ENCODE measurements at places on chromosomes 11 and 22.
A peak's percentile ranks its signal among the peaks of the same experiment; 100 is the strongest.

DNA sequence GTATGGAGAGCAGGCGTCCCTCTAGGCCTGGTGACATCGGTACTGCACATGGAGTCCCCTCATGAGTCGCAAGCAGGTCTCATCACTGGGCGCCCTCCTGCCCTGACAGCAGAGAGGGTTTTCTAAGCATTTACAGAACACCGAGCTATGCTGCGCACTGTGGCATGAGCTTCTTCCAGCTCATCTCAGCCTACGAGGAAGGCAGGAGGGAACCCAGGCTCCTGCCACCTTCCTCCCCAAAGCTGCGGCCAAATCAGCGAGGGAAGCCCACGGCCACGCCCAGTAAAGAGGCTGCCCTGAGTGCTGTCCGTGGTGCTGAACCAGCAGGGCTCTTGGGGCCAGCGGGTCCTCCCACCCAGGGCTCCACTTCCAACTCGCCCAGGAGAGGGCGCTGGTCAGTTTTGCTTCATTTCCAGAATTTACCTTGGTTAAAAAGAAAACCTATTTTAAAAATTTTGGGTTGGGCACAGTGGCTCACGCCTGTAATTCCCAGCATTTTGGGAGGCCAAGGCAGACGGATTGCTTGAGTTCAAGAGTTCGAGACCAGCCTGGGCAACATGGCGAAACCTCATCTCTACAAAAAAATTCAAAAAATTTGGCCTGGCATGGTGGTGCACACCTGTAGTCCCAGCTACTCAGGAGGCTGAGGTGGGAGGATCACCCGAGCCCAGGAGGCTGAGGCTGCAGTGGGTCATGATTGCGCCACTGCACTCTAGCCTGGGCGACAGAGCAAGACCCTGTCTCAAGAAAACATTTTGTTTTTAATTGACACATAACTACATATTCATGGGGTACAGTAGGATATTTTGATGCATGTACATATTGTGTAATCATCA, 34.2 kb downstream of the PHF21B start:
- DNase-seq: peak; percentile 34

GRCh38 chr11:87726506-87726905, 448.7 kb downstream of the RAB38 start:
- no peak for DNase-seq

DNA sequence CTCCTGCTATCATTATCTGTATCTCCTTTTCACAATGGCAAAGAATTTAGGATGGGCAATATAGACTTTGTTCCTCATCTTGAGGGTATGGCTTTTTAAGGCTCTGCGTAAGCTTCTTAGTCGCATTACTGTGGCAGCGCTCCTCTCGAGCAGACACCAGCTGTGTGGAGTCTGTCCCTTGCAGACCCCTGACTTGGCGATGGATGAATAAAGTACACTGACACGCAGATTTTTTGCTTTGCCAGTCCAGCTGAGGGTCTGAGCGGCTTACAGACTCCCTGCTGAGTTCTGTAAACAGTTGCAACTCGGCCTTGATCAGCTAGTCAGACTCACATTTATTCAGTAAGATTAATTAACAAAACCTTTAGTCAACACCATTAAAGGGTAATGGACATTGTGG, 390.0 kb upstream of the CNTN5 start:
- no peak for DNase-seq

DNA sequence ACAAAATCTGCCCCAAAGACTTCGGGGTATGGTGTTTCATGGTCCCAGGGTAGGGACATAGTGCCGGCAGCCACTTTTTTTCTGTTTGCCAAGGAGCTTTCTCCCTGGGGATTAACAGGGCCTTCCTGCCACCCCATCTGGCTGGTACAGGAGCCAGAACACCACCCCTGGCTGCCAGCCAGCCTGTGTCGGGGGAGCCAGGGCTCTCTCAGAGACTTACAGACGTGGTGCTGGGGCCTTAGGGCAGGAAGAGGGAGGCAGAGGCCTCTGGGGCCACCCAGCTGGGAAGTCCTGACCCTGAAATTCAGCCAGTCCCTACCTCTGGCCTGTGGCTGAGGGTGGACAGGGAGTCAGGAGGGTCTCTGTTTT, 52.4 kb upstream of the CDON start:
- DNase-seq: no peak

DNA sequence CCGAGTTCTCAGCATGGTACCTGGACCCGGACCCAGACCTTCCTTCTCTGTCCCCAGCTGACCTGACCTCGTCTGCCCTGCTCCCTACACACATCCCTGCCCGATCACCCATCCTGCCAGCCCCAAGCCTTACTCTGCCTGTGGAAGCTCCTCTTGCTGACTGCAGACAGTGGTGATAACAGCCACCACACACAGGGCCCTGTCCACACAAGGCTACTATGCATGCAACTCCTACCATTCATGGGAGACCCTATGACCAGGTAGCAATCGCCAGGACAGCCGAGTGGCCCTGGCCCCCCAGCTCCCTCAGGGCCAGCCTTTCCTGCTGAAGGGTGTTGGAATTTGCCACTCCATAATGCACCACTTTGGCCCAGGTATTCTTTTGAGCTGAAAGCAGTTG, 233.6 kb downstream of the BRD1 start:
- DNase-seq: no peak

DNA sequence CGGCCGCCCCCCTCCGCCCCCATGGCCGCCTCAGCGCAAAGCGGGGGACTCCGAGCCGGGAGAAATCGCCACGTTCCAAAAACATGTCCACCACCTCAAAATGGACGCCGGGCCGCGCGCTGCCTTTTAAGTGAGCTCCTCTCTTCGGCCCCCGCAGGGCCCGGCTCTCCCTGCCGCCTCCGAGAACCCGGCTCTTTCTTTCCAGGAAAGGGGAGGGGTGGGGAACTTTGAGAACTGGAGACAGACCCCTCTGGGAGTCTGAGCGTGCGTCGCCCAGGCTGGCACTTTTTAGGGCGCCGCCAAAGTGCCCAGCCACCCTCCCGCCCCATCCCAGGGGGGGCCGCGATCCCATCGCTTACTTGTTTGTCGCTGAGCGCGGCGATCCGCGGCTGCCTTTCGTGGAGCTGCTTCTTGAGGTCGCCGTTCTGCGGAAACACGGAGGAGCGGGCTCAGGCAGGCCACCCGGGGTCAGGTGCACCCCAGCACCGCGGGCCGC, 1.6 kb downstream of the PHF21B start:
- no peak for DNase-seq

DNA sequence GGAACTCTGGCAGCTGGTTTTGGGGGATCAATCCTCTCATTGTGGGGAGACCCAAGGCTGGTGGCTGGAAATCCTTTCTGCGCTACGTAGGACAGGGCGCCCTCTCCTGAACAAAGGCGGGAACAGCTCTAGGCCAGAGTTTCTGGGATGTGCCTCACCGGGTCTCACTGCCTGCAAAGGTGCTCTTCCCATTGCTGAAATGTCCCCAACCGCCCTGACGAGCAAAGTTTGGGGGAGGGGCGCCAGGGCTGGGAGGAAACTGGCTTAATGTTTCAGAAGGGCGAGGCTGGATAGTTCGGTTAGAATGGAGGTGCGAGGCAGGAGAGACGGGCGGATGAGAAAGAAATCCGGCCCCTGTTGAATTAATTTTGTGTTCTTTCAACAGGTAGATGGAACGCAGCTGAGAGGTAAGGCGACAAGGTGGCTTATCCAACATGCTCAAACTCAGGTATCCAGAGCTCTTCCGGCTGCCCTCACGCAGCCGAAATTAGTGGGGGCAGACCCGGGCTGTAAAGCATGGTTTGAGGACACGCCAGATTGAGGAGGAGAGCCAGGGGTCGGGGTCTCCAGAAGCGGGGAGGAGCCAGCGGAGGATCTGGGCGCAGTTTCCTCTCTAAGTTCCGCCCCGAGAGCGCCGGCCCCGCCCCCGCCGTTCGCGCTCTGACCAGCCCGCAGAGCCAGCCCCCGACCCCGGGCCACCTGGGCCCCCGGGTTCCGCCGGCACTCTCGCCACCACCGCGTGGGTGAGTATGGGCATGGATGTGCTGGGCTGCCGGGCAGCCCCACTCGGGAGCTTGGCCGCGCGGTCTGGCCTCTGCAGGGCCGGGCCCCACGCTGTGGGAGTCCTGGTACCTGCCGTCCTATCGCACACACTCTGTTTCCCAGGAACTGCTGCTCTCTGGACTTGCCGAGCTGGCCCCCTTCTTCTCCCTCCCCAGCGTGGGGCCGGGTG, at the start of gene PGAP2:
PGAP2 (plus strand) TSS at position 652 of the 952 bp plus-strand sequence. CDS start 2,700 bp downstream, outside the sequence.
- DNase-seq: no peak

DNA sequence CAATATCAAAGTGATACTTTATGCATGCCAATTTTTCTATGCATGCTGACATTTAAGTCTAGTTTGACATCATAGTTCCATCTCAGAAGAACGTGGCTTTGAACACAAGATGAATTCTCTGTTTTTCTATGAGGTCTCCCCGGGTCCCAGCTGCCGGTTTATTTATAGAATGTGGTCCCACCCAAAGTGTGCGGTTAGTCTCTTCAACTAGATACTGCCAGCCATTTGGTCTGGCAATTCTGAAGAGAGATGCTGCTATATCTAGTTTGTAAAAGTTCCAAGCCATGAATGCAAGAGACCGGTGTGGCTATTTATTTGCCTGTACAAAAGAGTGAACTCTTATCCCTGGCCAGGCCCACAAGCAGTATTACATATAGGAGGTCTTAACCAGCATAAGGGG, 9.2 kb downstream of the OR5A2 start:
- DNase-seq: no peak

- no peak for DNase-seq
These were observed 299.3 kb downstream of the NXPE2 start for GRCh38 chr11:114977651-114978050.

DNA sequence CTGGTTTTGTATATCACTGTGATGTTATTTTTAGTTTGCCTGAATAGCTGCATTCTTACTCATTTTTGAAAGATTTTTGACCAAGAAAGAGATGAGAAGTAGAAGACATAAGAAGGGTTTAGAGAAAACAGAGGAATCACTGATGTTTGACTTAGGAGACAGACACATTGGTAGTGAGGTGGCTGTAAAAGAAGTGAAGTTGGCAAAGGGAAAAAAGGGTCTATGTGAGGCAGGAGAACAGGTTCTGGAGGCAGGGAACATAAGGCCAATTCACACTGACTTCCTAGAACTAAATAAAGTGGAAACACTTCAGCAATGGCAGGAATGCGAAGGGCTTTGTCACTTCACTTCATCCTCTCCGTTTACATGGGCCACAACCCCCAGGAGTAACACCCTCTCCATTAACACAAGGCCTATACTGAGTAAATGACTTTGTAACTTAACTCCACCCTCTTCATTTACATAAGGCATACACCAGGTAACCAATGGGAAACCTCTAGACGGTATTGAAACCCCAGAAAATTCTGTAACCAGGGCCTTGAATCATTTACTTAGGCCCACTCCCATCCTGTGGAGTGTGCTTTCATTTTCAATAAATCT, 36.5 kb downstream of the CTSC start:
- no peak for DNase-seq

GRCh38 chr11:103893371-103893770, 143.1 kb upstream of the DDI1 start:
- no peak for DNase-seq

DNA sequence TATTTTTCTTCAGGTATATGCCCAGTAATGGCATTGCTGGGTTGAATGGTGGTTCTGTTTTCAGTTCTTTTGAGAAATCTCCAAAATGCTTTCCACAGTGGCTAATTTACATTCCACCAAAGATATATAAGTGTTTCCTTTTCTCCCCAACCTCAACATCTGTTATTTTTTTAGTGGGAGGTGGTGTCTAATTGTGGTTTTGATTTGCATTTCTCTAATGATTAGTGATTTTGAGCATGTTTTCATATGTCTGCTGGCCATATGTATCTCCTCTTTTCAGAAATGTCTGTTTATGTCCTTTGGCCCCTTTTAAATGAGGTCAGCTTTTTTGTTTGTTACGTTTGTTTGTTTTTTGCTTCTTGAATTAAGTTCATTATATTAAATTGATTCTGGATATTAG, 760.2 kb downstream of the KCNA4 start:
- DNase-seq: no peak

DNA sequence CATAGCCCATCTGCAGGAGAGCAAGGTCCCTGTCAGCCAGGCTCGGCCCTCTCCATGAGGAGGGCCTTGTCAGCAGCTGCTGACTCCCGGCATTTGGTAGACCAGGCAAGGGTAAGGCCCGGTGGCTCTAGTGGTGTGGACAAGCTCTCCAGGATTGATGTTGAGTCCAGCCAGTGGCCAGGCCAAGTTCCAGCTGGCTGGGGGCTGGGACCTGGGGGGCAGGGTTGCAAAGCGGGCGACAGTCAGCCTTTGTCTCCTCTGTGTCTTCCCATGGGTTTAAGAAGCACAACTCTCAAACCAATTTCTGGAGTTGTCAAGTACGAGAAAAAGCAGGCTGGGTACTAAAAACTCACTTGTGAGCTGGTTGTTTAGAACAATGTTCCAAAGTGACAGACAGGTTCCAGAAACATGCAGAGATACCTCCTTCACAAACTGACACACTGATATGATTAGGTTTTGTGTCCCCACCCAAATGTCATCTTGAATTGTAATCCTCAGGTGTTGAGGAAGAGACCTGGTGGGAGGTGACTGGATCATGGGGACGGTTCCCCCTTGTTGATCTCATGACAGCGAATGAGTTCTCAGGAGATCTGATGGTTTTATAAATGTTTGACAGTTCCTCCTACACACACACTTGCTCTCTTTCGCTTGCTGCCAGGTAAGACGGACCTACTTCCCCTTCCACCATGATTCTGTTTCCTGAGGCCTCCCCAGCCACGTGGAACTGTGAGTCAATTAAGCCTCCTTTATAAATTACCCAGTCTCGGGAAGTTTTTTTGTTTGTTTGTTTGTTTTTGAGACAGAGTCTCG, 52.3 kb upstream of the SERPIND1 start:
- DNase-seq: no peak

GRCh38 chr11:17077240-17077519, 287 bp downstream of the RPS13 start:
- DNase-seq: no peak

DNA sequence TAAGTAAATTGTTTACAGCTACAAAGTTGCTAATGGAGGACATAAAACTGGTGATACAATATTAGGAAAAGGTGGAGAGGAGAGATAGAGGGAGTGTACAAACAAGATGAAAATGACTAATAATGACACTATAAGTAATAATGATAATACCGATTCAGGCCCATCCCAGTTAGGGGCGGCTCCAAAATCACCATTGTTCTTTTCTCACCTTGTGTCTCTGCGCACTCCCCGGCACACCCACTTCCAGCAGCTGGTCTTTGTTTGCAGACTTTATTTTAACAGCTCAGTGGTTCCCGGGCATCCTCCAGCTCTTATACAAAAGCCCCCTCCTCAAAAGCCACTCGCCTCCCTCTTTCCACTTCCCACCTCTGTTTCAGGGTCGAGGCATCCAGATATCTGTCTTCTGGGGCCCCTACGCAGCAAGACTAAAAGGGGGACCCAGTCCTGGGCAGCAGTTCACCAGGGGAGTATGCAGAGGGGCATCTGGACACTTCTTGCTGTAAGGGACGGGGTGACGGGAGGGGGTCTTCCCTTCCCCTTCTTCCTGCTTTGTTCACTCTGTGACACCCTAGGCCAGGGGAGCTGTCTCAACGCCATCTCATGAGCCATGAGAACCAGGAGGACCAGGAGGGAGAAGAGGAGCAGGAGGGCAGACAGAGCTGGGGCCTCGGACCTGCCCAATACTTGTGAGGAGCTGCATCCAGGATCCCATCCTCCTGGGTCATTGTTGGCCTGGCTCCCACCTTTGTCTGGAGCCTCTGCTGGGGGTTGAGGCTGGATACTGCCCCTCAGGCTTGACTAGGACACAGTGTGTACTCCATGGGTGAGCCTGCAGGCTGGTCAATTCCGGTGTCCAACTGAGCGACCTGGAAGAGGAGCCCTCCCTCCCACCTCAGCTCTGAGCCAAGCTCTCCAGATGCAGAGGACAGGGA, 2.7 kb downstream of the APOL2 start:
- no peak for DNase-seq

- no peak for DNase-seq
These were observed 21.8 kb upstream of the CSF2RB start for GRCh38 chr22:36891646-36892045.
